ENCODE measurements at places on chromosomes 6 and 20.
A peak's percentile ranks its signal among the peaks of the same experiment; 100 is the strongest.

DNA sequence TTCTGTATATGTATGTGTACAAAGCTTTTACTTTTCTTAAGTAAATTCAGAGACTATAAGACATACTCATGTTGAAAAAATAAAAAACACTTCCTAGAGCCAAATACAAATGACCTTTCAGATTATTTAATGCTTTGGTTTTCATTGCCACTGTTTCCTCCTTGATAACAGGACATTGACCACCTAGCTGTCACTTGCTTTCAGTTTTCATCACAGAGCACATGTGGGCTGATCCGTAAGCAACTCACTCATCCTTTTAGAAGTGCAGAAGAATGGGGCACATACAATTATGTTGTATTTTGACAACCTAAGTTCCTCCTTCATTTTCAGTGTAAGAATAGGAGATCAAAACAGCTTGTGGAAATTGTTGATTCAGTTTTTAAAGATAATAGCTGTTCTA, 6.2 kb downstream of the ZBTB2 start:
- DNase-seq, result no peak

DNA sequence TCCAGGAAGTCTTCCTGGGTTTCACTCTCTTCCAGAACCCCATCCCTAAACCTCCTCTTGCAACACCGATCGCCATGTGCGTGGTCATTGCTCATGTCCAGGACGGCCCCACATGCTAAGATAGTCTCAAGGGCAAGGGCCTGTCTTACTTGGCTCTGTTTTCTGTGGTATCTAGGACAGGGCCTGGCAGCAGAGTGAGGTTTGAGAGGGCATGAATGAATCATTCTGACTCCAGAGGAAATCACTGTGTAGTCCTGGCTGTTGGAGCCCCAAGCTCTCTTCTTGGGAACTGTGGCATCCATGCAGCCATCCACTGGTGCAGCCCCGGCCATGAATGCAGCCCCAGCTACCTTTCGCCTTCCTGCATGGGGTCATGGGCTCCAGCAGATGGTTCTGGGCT, 12.4 kb downstream of the SIRPA start:
- DNase-seq, result peak; percentile 66

DNA sequence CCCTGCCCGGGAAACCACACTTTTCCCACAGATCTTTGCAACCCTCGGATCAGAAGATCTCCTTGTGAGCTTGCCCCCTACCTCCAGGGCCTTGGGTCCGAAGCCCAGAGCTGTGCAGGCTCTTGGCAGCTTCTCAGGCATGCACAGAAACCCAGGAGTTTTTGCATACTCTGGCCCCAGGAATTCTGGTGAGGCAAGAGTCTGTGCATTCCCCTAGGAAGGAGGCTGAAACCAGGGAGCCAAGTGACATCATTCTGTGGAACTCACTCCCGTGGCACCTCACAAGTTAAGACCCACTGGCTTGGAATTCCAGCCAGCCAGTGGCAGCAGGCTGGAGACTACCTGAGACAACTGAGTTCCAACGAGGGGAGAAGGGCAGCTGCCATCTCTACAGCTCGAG, 100.1 kb downstream of the TNFRSF21 start:
- peak; percentile 40 for DNase-seq

DNA sequence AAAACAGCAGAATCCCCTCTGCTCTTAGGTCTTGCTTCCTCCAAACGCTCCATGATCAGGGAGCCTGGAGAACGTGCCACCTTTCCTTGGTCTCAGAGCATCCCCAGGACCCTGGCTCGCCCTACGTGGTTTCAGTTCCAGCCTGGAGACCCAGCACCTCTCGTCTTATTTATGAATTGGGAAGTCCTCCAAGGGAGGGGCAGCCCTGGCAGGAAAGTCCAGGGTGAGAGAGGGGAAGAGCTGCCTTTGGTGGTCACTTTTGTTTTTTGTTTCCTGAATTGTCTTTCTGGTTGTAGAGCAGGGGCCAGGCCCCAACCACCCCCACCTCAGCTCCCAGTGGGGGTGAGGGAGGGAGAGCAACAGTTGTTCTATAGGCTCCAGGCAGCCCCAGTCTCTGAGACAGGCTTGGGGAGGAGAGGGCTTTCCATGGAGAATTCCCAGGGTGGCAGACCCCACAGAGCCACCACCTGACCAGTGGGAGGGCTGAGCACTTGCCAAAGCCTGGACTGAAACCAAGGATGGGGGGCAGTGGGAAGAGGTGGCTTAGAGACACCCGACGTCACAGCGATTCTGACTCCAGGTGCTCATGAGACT, 88.8 kb downstream of the PRND start:
- no peak for DNase-seq

GRCh38 chr20:48283470-48284110, 498.3 kb upstream of the SULF2 start:
- DNase-seq, result peak; percentile 87

DNA sequence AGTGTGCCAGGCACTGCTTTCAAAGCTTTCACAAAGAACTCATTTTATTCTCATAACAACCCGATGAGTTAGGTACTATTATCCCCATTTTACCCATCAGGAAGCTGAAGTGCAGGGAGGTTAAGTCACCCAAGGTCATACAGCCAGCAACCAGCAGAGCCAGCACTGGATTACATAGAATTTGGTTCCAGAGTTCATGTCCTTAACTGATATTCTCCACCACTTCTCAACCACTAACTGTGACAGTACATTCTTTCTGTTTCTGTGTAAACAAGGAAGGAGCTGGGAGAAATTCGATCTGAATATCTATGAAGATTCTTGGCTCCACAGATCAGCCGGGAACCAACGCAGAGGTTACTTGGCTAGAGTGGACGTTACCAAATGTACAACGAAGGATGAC, 98.0 kb downstream of the KIF16B start:
- no peak for DNase-seq

DNA sequence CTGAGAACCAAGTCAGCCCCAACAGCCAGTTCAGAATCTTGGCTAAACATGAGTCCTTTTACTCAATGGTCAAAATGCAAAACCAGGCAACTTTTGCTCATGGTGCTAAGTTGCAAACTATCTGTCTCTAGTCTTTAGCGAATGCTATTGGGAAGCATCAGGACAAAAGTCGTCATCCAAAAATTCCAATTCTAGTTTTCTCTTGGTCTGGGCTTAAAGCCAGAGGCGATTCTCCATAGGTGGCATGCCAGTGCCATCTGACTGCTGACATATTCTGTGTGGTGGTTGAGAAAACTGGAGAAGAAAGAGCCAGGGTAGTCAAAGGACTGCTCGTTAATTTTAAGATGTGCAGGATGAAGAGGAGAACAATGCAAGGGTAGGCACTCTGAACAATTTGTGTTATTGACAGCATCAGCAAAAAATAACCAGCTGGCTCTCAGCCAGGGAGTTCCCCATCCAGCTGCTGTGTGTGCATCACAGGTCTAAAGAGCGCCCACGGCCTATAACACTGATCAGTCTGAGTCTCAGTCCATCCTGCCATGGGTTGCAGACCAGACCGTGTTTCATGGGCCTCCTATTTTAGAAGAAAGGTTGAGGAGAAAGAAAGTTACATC, 313.6 kb downstream of the ALDH8A1 start:
- no peak for DNase-seq

DNA sequence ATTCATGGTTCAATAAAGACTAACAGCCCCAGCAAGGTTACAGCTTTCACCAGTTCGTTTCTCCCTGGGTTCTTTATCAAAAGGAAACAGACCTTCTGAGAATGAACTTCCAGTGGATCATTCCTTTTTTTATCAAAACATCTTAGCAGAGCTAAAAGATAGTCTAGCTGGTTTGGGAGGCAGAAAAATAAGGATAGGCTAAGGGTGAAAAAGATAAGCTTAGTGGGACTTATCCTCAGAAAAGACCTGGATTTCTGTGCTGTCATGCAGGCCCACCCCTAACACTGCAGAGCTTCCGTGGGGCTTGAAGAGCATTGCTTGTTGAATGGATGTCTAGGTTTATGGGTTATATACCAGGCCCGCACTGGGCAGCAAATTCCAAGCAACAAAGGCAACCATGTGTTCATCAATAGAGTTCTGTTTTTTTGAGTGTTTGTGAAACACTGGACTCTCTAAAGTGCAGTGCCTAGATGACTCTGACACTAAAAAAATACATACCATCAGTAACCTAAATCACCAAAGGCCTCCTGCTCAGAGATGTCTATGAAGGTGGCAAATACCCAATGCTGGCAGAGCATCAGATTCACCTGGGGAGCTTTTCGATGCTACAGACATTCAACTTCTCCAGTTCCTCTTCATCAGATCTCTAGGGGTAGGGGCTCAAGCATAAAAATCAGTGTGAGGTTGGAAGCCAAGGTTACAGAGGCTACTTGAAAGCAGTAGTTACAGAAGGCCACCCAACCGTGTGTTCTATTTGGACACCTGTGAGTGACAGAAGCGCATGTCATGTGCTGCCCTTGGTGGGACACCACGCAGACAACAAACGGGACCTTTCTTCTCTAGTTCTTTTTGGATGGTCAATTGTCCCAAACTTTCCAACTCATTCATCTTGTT, 53.0 kb downstream of the TNFAIP3 start:
- DNase-seq, result no peak

- no peak for DNase-seq
These were observed 61.5 kb downstream of the TFAP2C start for GRCh38 chr20:56690531-56691175.

DNA sequence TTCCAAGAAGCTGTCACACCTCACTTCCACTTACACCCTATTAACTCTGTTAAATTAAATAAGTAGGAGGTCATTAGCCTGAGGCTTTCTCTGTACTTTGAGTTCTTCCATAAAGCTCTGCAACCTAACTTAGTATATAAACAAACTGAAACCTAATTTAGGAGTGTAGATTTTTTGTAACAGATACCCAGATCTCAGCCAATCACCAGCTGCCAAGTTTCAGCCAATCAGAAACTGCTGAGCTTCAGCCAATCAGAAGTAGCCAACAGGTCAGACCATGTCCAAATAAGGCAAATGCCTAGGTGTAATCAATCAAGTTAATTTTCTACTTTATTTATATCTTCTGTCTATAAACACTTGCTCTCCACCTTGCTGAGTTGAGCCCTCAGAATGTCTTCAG, 142.7 kb upstream of the SULF2 start:
- DNase-seq, result no peak

DNA sequence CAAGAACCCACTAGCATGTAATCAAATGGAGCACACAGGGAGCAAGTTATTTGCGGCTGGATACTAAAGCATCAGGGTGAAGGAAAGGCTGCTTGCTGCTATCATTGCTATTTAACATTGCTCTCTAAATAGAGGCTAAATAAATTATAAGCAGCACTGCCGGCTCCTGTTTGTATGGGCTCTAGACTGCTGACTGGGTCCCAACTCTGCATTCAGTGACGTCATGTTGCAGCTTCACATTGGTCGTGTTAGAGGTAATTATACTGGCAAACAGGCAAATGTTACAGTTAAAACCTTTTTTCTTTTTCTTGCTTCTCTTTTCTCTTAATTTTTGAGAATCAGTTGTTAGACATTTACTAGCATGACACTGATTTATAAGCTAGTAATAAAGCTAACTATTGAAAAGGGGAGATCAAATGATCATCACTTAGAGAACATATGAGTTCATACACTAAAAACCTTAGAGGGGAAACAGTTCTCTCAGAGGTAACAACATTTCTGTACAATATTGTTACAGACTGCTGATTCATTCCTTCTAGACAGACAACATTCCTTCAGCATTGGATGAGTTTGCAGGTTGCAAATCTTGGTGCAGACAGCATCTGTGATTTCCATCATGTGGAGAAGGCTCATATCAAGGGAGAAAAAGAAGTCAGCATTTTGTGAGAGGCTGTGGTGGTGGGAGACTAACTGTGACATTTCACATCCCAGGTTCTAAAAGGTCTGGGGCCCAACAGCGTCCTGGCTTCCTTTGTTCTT, 15.9 kb downstream of the RFPL4B start:
- no peak for DNase-seq

DNA sequence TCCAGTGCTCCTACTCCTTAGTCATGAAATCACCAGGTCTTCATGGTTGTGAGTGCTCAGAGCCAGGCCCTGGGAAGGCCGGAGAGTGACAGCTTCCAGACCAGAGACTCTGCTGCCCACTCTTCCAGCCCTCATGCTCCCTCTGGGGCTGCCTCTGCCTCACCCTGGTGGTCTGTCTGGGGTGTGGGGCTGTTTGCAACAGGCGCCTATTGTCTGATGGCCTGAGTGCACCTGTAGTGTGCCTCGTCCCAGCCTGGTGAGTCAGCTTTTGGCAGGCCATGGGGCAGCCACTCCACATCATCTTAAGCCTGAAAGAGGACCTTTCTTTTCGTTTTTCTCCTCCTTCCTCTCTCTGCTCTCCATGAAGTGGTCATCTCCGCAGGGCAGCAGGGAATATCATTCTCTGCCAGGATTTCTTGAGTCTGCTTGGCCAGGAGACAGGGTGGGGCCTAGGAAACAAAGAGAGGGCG, 173.8 kb downstream of the VEGFA start:
- DNase-seq, result no peak

- no peak for DNase-seq
These were observed 98.1 kb upstream of the AKAP12 start for GRCh38 chr6:151141685-151142084.

GRCh38 chr20:1391640-1392442, 1.0 kb downstream of the FKBP1A start:
- no peak for DNase-seq

- DNase-seq, result no peak
These were observed 76.3 kb upstream of the SIRPA start for GRCh38 chr20:1818895-1819294.

GRCh38 chr6:113645576-113645970, 211.6 kb upstream of the MARCKS start:
- DNase-seq, result peak; percentile 78

DNA sequence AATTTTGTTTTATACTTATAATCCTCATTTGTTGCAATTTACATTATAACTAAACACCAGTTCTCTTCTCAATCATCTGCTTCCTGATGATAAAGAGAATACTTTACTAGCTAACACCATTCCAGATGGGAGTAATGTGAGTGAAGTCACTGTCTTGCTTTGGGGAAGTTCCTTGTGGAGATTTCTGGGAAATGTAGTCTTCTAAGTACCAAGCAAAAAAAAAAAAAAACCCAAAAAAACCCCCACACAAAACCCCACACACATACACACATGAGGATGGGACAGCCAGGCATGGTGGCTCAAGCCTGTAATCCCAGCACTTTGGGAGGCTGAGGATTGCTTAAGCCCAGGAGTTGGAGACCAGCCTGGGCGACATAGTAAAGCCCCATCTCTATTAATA, 2.2 kb upstream of the SNPH start:
- peak; percentile 47 for DNase-seq

- no peak for DNase-seq
These were observed 13.3 kb upstream of the TREM2 start for GRCh38 chr6:41176189-41176588.

Measured in AG20443 (cell line).